GM19239 (cell line): ENCODE measurements at places on chromosomes 7 and 10.

DNA sequence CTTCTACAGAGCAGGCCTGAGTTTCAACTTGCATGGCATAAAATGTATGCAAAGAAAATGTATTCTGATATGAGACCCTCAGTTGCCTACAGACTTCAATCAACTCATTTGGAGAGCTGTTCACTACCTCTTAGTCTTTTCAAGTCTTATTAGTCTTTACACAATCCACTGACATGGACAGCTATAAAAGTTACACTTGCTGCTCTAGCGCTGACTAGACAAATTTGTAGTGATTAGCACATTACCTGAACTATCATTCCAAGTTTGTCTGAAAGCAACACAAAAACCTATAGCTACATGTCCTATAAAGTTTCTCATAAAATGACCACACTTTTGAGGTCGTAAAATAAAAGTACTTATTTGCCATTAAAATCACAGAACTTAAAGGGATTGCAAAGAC is 83.9 kb downstream of the PARD3 start:
- DNase-seq, result no peak

- DNase-seq, result no peak
These were observed 64.9 kb upstream of the NRBF2 start for GRCh38 chr10:63068246-63068645.

DNA sequence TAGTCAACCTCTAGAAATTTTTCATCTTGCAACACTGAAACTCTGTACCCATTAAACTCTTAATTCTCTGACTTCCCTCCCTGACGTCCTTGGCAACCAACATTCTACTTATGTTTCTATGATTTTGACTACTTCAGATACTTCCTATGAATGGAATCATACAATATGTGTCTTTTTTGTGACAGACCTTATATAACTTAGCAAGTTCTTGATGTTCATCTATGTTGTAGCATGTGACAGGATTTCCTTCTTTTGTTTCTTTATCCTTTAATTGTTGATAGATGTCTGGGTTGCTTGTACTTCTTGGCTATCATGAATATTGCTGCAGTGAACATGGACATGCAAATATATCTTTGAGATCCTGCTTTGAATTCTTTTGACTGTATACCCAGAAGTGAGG is 240.8 kb downstream of the ADK start:
- no peak for DNase-seq

DNA sequence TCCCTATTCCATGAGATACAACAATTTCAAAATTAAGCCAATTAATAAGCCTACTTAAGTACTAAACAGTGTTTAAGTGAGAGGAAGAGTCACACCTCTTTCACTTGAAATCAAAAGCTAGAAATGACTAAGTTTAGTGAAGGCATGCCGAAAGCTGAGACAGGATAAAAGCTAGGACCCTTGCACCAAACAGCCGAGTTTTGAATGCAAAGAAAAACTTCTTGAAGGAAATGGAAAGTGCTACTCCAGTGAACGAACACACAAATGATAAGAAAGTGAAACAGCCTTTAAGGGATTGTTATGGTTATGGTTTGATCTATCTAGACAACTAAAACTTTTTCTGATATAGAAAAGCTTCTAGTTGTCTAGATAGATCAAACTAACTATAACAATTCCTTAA is 135.4 kb upstream of the KMT2E start:
- no peak for DNase-seq

GRCh38 chr10:66983475-66983818 is 57.6 kb downstream of the LRRTM3 start:
- DNase-seq, result no peak

GRCh38 chr7:121049897-121050296 is 61.4 kb downstream of the CPED1 start:
- no peak for DNase-seq

DNA sequence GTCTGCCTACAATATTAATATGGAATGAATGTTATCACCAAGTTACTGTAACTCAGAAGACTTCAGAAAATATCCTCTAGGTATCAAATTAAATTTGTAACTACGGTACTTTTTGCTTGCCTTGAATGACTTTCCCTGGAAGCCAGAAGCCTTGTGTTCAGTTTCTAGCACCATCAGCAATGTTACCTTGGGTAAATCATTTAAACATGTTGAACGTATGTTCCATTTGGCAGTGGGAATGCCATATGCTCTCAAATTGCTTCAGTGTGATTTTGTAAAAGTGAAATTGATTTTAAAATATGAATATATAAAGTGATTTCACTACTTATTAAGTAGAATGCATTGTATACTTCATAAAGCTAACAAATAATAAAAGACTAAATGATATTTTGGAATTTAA is 11.2 kb downstream of the RPA3 start:
- DNase-seq, result no peak

DNA sequence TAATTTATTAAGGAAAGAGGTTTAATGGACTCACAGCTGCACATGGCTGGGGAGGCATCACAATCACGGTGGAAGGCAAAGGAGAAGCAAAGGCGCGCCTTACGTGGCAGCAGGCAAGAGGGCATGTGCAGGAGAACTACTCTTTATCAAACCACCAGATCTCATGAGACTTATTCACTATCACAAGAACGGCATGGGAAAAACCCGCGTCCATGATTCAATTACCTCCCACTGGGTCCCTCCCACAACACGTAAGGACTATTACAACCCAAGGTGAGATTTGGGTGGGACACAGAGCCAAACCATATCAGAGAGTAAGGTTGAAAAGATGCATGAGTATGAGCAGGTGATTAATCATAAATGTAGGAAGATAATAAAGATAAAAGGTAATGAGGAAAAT is 3.2 kb upstream of the JCAD start:
- no peak for DNase-seq

DNA sequence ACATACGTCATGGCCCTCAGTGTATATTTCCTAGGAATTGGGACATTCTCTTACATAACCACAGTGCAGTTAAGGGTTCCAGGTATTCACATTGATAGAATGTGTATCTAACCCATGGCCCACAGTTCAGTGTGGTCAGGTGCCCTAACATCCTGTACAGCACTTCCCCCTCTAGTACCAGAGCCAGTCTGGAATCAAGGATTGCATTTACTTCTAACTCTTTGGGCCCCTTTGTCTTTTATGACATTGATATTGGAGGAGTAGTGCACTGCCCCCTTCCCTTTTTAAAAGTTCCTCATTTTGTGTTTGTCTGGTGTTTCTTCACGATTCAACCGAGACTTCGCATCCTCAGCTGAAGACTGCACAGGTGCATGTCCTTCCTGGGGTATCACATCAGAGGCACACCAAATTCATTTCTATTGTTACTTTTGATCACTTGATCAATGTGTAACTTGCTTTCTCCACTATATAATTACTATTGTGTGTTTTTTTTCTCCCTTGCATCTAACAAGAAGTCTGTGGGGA is 22.4 kb upstream of the NPFFR1 start:
- no peak for DNase-seq

GRCh38 chr10:88082806-88083596 is 219.6 kb downstream of the PTEN start:
- no peak for DNase-seq
